ENCODE measurements at places on chromosomes 16 and 17.

DNA sequence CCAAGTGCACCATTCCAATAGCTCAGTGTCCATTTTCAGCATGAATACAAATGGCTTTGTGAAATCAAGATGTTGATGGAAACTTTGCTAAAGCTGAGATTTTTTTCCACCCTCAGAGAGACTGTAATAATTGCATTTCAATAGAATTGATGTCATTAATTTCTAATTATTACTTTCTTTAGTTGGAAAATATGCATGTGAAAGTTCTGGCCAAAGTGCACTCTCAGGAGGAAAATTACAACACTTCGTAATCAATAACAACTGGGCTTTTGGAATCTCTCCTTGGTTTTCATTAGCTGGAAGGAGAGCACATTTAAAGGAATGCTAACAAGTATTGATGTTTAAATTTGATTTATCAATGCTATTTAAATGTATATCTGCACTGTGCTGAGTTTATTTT is 529.5 kb upstream of the CDH8 start:
- no peak for DNase-seq

GRCh38 chr16:27189335-27189972 is 13.9 kb upstream of the KDM8 start:
- DNase-seq = no peak

- no peak for DNase-seq
Observed at GRCh38 chr17:76491271-76492122, 9.7 kb downstream of the RHBDF2 start.

DNA sequence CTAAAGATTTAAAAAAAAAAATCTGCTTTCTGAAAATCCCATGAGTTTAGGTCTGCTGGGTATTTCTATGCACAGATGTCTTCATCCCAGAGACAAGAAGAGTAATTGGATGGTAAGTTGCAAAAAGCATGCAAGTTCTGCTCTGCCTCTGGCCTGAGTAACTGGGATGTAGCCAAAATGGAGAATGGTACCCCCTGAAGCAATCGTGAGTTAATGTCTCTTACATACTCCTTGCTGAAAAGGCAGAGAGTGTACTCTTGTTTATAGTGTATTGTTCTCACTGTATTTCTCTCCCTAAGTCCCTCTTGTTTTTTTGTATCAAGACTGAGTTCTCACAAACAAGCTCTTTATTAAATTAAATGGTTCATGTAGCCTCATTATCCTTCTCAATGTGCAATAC is 259.0 kb downstream of the IRX3 start:
- DNase-seq = no peak

- DNase-seq = no peak
Observed at GRCh38 chr16:25073854-25074253, 37.7 kb upstream of the LCMT1 start.

- no peak for DNase-seq
Observed at GRCh38 chr16:86170720-86171119, 271.8 kb downstream of the IRF8 start.

GRCh38 chr16:81224824-81225223 is 13.7 kb upstream of the BCO1 start:
- no peak for DNase-seq

- DNase-seq = no peak
Observed at GRCh38 chr17:36934692-36935630, 2.3 kb upstream of the LHX1 start.

GRCh38 chr16:29710227-29711219 is 31.5 kb downstream of the QPRT start:
- DNase-seq = peak; percentile 62

- DNase-seq = peak; percentile 39
Observed at GRCh38 chr16:81696961-81697615, 82.0 kb upstream of the PLCG2 start.

GRCh38 chr16:58863042-58863441 is 128.9 kb upstream of the GOT2 start:
- DNase-seq = no peak

DNA sequence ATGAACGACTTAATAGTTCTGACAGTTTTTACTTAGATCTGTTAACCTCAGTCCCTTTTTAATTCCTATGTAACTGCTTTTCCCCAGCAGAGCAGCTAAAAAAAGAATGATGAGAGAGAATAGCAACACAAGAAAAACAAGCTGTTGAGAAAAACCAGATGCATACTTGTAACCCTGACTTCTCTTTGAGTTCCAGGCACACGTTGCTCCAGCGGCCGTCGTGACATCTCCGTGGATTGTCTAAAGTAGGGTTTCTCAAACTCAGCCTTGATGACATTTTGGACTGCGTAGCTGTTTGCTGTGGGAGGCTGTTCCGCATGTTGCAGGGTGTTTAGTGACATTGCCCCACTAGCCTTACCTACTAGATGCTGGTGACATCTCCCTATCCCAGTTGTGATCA is 324.0 kb downstream of the SNX29 start:
- no peak for DNase-seq

DNA sequence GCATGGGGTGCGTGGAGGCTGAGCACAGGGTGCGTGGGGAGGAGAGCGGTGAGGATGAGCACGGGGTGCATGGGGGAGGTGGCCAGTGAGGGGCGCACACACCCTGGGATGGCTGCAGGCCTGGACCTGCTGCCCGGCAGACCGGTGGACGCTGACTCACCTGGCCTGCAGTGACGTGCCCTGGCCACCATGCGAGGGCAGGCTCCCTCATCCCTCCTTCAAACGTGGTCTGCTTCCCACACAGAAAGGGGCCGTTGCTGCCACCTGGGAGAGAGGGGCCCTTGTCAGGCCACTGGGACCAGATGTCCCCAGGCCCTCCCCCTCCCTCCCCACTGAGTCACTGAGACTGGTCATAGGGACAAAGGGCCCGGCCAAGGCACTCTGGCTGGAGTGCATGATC is 20.1 kb upstream of the APRT start:
- peak; percentile 65 for DNase-seq

GRCh38 chr17:65430209-65430833 is 131.1 kb downstream of the AXIN2 start:
- DNase-seq = no peak

DNA sequence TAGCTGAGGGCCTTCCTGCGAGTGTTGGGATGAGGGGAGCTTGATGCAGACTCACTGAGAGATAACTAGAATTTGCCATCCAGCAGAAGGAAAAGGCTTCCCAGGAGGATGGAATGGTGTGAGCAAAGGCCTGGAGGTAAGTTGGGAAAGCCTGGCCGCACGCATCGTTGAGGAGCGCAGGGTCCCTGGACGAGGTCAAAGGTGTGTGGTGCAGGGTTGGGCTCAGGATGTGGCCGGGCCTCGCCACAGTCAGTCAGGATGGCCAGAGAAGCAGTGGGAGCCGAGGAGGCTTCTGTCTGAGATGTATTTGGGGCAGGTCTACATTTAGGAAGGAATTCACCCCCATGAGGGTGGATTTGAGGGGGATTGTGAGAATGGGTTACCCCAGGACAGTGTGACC is 16.4 kb downstream of the DRC3 start:
- DNase-seq = no peak

DNA sequence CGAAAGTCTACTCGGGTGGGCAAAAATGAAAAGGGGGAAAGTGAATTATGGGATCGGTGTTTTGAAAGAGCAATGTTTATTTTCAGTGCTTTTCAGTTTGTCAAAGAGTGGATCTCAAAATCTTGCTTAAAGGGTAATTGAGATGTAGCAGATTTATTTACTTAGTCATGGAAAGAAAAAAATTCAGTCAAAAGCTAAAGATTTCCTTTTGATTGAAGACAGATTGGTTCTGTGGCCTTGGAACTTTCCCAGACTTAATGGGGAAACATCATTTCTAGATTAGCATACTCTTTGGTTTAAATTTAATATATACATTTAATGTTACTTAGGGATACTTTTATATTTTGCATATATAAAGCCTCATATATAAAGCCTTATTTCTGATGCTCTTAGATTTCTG is 20.6 kb downstream of the PRKAR1A start:
- DNase-seq = no peak
